Urinary bladder (tissue), 4 donors: ENCODE measurements at places on chromosomes 13 and 19. TPM values are rescaled to one million over a fixed set of nuclear protein-coding genes. Genes with fewer than 3 reads are reported as not detected.

Gene SPATA13
- total RNA-seq, result 13.6 TPM

Gene RGCC
- total RNA-seq, result 21.1 TPM

Gene POU4F1
- total RNA-seq, result 0.11 TPM

Gene RASAL3
- total RNA-seq, result 0.85 TPM

DNA sequence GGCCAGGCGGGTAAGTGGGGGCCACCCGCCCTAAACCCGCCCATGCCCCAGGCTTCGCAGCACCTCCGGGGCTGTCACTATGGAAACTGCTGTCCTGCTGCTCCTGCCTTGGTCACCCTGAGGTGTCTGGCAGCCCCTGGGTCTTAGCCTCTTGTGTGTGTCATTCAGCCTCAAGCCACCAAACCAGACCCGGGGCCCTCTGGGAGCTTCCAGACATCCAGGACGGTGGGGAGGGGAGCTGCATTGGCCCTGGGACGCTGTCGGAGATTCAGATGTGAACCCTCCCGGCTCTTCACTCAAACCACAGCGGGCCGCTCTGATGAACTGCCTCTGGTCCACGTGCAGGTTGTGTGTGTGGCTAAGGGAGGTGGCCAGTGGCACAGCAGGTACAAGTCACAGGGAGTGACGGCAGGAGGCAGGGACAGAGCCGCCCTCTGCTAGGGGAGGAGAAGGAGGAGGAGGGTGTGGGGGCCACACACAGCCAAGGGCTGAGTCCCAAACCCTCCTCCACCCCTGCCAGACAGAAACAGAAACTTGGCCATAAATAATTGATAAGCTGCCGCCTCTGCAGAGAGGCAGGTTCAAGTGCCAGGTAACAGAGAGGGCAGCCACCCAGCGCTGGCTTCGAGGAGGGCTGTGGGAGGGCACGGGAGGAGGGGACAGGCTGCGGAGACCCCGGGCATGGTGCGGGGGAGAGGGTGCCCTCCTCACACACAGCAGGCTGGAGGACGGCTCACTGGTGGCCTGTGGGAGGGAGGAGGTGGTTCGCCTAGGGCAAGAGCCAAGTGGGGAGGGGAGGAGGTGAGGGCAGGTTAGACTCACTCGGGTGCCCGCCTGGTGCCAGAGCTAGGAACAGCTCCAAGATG, 8.0 kb downstream of the NANOS3 start:
- DNase-seq, result no peak

GRCh38 chr13:91078093-91078679, 269.3 kb upstream of the MIR17HG start:
- DNase-seq, result no peak

DNA sequence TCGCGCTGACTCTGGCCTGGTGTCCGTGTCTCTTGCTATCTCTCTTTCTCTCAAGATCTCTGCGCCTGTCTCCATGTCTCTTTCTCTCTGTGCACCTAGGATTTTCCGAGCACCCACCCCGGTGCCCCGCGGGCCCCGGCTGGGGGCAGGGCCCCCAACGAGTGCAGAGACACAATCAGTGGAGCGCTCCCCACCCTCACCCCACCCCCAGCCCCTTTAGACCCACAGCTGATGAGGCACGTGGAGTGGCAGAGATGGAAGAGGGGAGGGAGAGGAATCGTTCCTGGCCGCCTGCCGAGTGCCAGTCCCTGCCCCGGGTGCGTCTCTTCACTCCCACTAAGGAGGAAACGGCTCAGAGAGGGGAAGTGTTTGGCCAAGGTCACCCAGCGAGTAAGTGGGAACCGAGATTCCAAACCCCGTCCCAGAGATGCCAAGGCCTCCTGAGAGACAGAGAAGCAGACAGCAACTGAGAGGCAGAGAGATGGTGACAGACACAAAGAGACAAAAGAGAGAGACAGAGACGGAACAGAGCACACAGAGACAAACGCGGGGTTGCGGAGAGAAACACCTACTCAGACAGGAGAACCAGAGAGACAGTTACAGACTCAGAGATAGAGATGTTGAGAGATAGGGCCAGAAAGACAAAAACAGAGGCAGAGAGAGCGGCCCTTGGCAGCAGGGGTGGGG, 626 bp upstream of the BCL3 start:
- no peak for DNase-seq

- no peak for DNase-seq
Observed at GRCh38 chr19:49949742-49950589, 11.0 kb downstream of the SIGLEC11 start.

DNA sequence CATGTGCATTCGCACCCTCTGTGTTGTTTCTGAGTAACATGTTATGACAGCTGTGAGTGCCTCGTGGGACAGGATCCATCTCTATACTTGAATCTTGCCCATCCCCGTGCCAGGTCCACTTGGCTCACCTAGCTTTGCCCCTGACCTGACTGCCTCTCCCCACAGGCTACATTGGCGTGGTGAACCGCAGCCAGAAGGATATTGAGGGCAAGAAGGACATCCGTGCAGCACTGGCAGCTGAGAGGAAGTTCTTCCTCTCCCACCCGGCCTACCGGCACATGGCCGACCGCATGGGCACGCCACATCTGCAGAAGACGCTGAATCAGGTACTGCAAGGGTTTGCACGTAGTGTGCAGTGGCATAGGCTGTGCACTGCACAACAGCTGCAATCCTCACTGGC, 53.2 kb downstream of the TMED1 start:
- DNase-seq, result no peak

- DNase-seq, result no peak
Observed at GRCh38 chr19:2524840-2525723, 49.2 kb downstream of the GADD45B start.

- DNase-seq, result no peak
Observed at GRCh38 chr19:12543855-12544254, 7.4 kb downstream of the ZNF564 start.
